ENCODE measurements at places on chromosomes 4 and X.

- DNase-seq, result no peak
Observed at GRCh38 chrX:114611018-114611619, 27.2 kb downstream of the HTR2C start.

DNA sequence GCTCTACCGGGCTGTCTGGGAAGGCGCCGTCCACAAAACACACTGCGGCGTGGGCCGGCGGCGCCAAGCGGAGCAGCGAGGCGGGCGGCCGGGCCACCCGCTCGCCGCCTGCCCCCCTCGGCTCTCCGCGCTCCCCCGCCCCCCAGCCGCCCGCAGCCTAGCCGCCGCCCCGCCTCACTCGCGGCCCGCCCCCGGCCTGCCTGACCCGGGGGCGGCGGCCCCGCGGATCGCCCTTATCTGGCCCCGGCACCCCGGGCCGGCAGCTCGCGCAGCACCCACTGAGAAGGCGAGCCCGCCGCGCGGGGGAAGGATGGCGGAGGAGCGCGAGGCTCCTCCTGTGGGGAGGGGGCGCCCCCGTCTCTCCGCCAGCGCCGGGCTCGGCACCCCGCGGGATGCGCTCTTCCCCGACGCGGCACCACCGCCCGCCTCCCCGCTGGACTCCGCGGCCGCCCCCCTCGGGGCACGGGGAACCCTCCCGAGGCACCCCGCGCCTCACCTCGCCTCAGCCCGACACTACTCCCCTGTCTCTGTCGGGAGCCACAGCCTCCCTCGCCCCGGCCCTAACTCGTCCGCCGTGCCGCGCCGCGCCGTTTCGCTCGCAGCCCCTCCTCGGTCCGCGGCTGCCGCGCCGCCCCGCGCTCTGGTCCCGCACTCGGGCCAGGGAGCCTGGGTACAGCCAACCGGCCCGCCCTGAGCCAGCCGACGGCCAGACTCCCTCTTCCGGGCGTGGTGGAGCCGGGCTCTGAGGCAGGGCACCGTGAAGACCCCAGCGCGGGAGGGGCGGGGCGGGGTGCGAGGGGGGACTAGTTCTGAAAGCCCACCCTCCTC, 566 bp downstream of the ATP11C start:
- peak; percentile 73 for DNase-seq

DNA sequence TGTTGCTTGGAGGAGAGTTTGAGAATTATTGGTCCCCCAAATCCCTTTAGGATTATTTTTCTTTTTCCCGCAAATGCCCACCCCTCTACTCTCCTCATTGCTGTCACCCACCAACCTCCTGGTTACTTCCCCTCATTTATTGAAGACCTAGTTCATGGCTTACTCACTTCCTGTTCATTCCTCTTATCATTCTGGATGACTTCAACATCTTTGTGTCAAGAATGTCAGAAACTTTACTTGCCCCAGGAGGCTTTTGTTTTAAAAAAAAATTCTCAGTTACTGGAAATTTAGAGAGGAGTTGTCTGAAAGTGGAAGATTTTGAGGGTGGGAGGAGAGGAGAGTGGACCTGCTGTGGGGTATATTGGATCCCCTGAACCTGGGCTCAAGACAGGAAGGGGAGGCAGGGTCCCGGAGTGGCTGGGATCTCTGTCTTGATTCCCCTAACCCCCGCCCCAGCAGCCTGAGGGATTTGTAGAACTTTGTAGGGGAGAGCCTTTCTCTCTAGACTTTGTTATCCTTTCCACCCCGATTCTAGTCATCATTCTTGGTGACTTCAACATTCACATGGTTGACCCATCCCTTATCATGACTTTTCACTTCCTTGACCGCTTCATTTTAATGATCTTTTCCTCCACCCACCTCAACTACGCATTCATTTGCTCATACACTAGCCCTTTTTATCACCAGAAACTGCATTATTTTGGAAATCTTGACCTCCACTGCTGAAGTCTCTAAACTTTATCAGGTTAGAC, 69.9 kb upstream of the ESX1 start:
- no peak for DNase-seq

- no peak for DNase-seq
Observed at GRCh38 chrX:39830414-39830813, 267.3 kb downstream of the BCOR start.

DNA sequence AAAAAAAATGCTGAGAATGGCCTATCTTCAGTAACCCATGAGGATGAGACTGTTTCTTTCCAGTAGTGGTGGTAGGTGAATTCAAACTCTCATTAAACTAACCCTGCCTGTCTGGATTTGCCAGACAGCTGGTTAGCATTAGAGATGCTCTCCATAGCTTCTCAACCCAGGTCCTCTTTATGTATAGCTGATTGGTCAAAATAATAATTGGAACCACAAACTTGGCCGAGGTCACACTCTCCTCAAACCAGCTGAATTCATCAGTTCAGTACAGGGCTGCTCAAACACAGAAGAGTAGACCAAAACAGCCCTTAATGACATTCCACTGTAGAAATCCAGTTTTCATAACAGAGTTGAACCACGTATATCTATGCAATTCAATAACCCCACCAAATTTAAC, 85.3 kb downstream of the HCCS start:
- DNase-seq, result no peak

DNA sequence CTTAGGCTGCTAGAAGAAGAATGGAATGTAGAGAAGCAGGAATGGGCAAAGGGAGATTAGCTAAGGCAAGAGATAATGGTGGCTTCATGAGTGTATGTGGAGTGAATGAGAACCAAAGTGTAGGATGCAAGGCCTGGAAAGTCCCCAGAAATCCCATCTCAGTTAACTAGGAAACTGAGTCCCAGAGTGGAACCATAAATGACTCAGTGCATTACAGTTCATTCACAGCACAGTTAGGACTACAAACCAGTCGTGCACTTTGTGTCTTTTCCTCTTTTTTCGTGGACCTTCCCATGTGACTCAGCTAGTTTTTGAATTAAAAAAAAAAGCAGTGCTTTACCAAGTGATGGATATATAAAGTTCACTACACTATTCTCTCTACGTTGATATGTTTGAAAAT, 27.7 kb upstream of the REST start:
- no peak for DNase-seq

DNA sequence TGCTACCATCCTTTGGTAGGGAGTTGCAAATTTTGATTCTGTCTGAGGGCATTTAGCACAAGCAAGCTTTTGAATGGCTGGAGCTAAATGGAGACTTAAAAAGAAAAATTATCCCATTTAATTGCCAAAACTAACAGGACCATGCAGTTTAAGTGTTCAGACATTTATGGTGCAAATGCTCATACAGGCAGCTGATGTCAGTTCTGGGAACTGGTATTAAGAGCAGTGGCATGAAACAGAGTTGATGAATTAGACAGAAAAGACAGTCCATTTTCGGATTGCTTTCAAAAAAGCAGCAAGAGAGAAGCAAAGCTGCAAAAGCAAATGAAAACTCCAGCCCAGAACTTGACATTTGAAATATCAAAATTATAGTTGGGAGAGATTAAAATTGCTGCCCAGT, 1.3 kb downstream of the SCRG1 start:
- DNase-seq, result no peak

GRCh38 chr4:148926276-148927260, 484.4 kb upstream of the NR3C2 start:
- DNase-seq, result no peak

GRCh38 chr4:149741186-149741831, 74.3 kb downstream of the IQCM start:
- DNase-seq, result no peak

DNA sequence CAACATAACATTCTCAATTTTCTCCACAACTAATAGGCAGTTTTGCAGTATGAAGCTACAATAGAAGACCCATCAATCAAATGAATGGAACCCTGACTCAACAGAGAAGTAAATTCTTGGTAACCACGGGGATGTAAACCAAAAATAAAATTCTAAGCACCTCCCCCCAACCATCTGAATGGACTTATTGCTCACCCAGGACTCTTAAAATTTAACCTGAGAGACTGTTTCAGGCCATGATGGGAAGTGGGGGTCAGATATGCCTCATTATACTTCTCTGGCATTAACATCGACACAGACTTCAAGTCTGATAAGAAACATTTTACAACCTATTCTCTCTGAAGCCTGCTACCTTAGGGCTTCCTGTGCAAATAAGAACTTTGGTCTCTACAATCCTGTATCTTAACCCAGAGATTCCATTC, 620.9 kb downstream of the TLL1 start:
- no peak for DNase-seq

DNA sequence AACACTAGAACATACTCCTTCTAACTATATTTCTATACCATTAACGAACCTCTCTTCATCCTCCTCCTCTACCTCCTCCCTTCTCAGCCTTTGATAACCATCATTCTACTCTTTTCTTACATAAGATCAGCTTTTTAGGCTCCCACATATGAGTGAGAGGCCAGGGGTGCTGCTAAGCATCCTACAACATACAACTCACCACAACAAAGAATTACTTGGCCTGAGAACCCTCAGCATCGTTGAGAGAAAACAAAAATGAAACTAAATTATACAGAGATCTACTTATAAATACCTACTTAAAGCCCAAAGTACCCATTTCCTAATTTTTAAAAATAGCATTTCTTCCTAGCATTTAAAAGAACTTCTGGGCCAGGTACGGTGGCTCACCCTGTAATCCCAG, 77.7 kb downstream of the CC2D2A start:
- no peak for DNase-seq

- DNase-seq, result no peak
Observed at GRCh38 chr4:144410230-144410783, 235.6 kb upstream of the HHIP start.

DNA sequence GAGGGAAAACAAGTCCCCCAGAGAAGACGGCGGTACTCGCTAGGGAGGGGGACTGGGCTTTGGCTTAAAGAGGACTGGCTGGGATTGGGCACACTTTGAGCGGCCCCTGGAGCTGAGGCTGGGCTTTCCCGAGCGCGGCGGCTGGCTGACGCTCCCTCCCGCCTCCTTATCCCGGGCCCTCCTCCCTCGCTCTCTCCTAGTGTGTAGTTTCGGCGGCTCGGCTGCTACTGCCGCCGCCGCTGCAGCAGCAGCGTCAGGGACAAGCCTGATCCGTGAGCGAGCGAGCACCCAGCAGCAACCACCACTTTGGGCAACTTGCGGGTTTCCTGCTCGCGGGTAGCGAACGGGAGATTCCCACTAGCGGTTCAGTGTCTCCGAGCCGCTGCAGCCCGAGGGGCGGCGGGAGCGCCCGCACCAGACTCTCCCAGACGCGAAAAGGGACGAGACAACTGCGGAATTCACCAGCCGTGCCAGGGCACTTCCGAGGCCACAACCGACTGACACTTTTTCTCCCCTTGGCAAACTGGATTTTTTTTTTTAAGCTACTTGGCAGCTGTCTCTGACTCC, 632 bp upstream of the PCDH7 start:
- DNase-seq, result peak; percentile 67

DNA sequence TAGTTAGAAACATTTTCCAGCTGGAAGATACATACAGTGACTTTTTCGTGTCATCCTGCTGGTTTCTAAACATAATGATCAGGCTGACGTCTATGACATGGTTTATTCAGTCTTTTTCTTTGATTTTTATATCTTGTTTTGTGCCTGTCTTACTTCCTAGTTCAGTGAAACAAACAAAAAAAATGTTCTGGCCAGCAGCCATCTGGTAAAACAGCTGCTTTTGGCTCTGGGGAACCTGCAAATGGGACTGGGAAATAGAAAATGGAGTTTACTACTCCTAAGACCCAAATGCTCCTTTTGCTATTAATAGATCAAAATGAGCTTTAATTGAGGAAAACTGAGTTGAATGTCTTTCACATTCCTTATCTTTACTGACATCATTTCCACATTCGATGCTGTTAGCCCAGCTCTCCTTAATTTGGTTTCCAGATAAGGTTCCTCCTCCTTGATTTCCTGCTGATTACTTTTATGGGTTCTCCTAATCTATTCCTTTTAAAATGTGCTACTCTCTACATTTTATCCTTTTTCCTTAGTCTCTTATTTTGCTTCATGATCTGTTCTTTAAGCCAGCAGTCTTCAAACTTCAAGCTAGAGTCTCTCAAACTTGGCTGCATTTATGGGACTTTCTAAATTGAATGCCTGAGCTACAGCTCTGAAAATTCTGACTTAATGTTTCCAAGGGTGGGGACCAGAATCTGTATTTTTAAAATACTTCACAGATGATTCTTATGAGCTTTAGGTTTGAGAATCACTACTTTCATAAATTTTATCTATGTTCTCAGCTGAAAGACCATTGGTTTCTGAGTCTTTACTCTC, 499.5 kb downstream of the ANKRD50 start:
- peak; percentile 24 for DNase-seq

DNA sequence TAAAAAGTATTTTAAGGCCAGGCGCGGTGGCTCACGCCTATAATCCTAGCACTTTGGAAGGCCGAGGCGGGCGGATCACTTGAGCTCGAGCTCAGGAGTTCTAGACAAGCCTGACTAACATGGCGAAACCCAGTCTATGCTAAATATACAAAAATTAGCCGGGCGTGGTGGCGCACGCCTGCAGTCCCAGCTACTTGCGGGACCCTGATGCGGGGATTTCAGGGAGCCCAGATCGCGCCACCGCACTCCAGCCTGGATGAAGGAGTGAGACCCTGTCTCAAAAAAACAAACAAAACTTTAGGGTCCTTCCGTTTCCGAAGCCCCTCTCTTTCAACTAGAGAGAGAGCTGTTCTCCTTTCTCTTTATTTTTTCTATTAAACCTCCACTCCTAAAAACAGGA, 1.2 kb downstream of the SLC25A31 start:
- DNase-seq, result no peak

GRCh38 chrX:40132751-40133150, 35.0 kb upstream of the BCOR start:
- DNase-seq, result no peak

DNA sequence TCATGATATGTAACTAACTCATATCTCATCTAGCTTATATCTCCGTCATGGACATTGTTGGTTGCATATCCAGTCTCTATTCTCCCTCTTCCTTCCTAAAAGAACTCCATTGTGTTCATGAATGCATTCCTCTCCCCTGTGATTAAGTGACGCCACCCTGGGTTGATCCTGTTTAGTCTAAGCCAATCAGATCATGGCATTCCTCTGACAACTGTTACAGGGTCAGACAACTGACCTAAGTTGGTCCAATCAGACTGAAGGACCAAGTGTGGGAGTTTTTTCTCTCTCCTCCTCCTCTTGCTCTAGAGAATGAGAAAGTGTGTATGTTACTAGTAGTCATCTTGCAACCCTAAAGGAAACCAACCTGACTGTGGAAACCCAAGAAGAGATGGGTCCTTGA, 3.6 kb downstream of the APOO start:
- no peak for DNase-seq

DNA sequence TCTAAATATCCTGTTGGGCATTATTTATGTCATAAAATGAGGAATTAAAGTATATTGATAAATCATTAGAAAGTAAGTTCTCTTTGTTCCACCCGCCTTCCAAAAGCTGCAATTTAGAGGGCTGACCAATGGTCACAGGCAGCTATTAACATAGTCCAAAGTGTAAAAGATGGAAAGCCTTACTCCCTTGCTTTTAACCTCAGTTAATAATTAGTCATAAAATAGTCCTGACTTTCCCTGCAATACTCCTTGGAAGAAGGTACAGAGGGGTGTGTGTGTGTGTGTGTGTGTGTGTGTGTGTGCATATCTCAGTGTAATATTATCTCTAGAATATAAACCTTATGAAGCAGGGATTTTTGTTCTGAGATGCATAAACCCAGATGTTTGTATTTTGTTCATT, 275.4 kb downstream of the FAT4 start:
- DNase-seq, result no peak

GRCh38 chr4:129092631-129093190, 628 bp downstream of the SCLT1 start:
- DNase-seq, result no peak

All from glutamatergic neuron (in vitro differentiated cells).